ENCODE measurements at places on chromosomes 2 and 18. TPM values are rescaled to one million over a fixed set of nuclear protein-coding genes. Genes with fewer than 3 reads are reported as not detected.

DNA sequence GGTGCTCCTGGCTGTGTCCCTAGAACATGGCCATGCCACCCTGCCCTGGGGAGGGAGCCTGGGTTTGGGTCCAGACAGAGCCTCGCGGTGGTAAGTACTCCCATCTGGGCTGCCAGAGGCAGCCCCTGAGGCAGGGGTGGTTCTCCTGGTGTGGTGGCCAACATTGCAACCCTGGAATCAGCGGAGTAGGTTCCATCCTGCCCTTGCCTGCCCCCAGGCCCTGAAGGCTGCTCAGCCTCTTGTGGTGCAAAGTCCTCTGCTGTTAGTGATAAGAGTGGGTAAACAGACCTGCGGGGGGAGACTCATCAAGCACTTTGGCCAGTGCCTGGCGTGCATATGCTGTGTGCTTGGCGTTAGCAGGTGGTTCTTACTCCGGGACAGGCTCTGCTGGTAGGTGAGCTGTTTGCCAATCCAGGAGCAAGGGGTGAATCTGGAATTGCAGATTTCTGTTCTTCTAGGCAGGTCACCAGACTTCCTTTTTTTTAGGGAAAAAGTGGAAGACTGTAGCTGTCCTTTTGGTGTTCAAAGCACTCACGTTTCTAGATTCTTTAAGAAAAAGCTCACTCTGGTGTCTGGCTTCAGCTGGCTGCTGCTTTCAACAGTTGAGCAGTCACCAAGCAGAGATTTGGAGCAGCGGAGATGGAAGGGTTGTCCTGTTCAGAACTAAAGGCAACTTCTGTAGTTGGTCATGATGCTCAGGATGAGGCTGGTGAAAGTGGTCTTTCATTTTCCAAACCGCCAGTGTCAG is 3.2 kb downstream of the CNNM3 start:
- no peak for DNase-seq

Gene FBXO36
- total RNA-seq = 1.4 TPM

Gene DPP10
- total RNA-seq = 53.0 TPM

Gene FLACC1
- total RNA-seq = 0.45 TPM

GRCh38 chr2:25076749-25077148 is 34.9 kb downstream of the EFR3B start:
- DNase-seq = no peak

Gene TMEM198
- total RNA-seq = 0.59 TPM

DNA sequence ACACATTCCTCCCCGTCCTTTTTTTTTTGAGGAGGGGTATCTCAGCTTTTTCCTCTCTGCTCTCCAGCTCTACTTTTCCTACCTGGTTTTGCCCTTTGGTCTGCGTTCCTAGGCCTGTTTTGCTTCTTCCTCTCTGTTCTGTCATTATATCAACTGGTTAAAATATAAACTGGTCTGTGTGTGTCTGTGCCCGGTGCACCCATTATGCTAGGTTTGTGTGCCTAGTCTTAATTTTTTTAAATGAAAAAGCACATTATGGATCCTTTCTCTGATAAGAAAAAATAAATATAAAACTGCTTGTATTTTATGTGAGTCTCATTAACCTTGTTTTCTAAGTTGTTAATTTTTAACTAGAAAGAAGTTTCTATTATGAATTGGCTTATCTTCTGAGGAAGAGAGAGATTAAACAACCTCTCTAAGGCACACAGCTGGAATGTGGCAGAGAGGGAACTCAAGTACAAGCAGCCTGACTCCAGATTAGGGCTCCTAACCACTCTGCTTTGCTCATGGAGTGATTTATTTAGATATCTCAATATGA is 17.4 kb downstream of the SLC38A11 start:
- DNase-seq = no peak

DNA sequence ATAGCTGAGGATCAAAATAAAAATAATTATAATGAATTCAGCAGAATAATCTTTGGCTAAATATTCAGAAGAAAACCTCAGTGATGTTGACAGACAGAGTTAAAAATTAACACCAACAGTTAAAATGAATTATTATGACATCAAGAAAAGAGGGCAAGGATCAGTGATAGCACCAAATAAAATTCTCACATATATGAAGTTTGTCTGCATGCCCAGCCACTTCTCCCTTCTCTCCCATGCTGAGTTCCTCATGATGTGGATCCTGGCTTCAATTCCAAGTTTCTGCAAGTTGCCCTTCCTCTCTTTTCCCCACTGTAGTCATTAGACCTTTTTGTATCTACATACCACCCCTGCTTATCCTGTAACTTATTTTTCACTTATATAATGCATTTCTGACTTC is 6.8 kb downstream of the STRADB start:
- DNase-seq = no peak

- DNase-seq = no peak
These were observed 150.4 kb downstream of the RAPGEF4 start for GRCh38 chr2:172885996-172886395.

- no peak for DNase-seq
These were observed 4.7 kb downstream of the ASB1 start for GRCh38 chr2:238431456-238431855.

- DNase-seq = no peak
These were observed 53.8 kb downstream of the RNF144A start for GRCh38 chr2:6970976-6971480.

- DNase-seq = no peak
These were observed 38.4 kb downstream of the KIDINS220 start for GRCh38 chr2:8799004-8799403.

Gene LRP1B
- 4.0 TPM for total RNA-seq

Gene DSC3
- 2.1 TPM for total RNA-seq

Gene DSEL
- 5.8 TPM for total RNA-seq

DNA sequence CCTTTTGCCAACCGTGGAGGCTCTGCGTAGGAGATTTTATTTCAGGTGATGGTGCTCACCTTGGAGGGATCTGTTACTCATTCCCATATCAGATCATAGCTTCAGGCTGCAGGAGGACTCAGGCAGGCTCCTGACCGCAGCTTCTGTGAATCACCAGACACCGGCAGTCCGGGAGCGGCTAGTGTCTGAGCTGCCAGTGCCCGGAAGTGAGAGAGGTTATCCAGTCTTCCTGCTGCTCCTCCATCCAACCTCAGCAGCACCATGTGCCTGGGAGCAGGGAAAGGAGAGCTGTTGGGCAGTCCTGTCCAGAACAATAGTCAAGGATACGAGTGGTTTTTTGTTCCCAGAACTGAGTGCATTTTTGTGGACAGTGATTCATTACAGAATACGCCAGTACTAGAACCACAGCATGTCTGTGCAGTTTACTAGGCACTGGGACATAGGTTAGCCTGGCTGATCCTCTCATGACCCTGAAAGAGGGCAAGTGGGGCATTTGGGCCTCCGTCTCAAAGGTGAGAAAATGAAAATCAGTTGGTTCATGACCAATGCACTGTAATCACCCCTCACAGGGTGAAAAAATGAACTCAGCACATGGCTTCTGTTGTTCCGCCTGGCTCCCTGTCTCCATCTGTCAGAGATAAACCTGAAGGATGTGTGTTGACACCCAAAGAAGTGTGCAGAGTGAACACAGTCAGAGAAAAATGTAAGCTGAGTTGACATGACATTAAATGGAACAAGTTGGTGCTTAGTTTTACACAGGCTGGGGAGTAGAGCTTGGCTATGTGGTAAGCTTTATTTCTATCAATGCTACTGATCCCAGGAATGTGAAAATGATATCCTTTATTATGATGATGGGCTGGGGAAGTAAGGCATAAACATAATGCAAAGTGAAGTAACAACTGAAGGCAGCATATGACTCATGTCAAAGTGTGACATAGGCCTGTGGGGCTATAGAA is 12.2 kb downstream of the FHOD3 start:
- DNase-seq = no peak

GRCh38 chr18:7758764-7759163 is 191.6 kb downstream of the PTPRM start:
- no peak for DNase-seq

GRCh38 chr2:201378496-201379397 is 21.6 kb upstream of the FLACC1 start:
- no peak for DNase-seq

- no peak for DNase-seq
These were observed 24.5 kb upstream of the PEX13 start for GRCh38 chr2:60992985-60993392.

GRCh38 chr2:106919012-106919411 is 33.0 kb upstream of the ST6GAL2 start:
- DNase-seq = no peak

Gene MTLN
- 90.7 TPM for total RNA-seq

DNA sequence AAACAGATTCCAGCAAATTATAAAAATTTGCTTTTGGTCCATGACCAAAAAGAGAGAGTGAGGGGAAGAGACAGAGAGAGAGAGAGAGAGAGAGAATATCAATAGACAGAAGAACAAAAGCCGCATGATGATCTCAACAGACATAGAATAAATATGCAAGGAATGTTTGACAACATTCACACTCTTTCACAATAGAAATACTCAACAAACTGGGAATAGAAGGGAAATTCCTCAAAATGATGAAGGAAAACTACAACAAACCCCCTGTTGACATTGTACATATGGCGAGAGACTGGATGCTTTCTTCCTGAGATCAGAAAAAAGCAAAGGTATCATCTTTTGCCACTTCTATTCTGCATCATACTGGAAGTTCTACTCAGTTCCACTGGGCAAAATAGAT is 309.7 kb downstream of the RAD51AP2 start:
- no peak for DNase-seq
